Stimulated activated CD8-positive, alpha-beta memory T cell treated with anti-CD3 and anti-CD28 coated beads, Interleukin-2, amount 100 ng/mL, for 1 hour (primary cell): ENCODE measurements at places on chromosomes 6 and 20.
A peak's percentile ranks its signal among the peaks of the same experiment; 100 is the strongest.

- DNase-seq = peak; percentile 32
Observed at GRCh38 chr6:169868458-169868857, 117.0 kb downstream of the ERMARD start.

DNA sequence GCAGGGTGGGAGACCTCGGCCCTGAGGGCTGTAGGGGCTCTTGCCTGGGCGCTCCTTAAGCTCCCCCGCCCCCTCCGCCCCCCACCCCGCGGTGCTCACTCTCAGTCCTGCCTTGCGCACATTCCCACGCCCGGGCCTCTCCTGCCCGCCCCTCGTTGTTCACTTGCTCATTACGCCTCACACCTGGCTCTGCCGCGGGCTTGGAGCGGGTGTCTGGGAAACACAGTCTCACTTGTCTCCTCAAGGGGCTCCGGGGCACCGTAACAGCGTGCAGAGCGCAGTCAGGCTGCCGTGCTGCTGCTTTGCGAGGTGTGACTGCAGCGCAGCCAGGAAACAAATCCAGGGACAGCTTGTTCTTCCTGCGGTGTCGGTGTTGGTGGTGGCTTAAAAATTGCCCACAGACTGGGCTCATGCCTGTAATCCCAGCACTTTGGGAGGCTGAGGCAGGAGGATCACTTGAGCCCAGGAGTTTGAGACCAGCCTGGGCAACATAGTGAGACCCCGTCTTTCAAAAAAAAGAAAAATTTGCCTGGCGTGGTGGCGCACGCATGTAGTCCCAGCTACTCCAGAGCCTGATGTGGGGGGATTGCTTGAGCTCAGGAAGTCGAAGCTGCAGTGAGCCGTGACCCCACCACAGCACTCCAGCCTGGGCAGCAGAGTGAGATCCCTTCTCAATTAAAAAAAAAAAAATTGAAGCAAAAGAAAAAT lies 4.6 kb downstream of the NPBWR2 start:
- no peak for DNase-seq

GRCh38 chr6:57267586-57268293 lies 45.6 kb upstream of the RAB23 start:
- DNase-seq = peak; percentile 10

- no peak for DNase-seq
Observed at GRCh38 chr20:23604306-23604705, 1.4 kb downstream of the CST9 start.

DNA sequence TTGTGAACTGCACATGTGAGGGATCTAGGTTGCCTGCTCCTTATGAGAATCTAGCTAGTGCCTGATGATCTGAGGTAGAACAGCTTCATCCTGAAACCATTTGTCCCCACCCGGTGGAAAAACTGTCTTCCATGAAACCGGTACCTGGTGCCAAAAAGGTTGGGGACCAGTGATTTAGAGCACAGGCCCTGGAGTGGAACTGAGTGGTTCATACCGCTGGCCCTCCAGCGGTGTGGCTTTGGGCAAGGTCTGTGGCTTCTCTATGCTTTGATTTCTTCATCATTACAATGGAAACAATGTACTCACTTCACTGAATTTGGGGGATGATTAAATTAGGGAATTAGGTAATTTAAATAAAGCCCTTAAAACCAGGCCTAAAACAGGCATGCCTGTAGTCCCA lies 36.3 kb downstream of the CD164 start:
- DNase-seq = no peak

DNA sequence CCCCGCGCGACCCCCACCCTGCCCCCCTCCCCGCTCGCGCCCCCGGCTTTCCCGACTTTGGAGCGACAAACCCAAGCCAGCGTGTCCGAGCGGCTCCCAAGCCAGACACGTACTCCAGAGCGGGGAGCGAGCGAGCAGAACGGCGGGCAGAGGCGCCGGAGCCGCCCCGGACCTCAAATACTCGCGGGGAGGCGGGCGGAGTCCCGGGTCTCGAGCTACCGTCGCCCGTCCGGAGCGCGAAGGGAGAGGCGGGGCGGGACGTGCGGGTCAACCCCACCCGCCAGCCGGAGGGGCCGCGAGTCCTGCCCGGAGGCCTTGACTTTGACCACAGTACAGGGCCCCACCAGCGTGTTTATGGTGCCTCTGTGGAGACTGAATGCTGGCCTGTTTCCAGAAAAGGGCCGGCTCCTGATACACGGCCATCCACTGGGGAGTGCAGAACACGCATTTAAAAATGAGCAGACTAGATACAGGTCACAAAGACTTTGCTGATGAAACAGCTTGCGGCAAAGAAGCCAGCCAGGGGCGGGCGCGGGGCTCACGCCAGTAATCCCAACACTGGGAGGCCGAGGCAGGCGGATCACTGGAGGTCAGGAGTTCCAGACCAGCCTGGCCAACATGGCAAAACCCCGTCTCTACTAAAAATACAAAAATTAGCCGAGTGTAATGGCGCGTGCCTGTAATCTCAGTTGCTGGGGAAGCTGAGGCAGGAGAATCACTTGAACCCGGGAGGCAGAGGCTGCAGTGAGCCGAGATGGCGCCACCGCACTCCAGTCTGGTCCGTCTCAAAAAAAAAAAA lies at the start of gene SERPINB6:
Gene SERPINB6 (minus strand): TSS at position 148 of the 799 bp plus-strand sequence. CDS start 12,235 bp downstream, outside the sequence.
- DNase-seq = peak; percentile 29

GRCh38 chr6:136823128-136823660 lies 802 bp downstream of the PEX7 start:
- no peak for DNase-seq

GRCh38 chr6:1392813-1393640 lies 3.7 kb downstream of the FOXF2 start:
- no peak for DNase-seq

DNA sequence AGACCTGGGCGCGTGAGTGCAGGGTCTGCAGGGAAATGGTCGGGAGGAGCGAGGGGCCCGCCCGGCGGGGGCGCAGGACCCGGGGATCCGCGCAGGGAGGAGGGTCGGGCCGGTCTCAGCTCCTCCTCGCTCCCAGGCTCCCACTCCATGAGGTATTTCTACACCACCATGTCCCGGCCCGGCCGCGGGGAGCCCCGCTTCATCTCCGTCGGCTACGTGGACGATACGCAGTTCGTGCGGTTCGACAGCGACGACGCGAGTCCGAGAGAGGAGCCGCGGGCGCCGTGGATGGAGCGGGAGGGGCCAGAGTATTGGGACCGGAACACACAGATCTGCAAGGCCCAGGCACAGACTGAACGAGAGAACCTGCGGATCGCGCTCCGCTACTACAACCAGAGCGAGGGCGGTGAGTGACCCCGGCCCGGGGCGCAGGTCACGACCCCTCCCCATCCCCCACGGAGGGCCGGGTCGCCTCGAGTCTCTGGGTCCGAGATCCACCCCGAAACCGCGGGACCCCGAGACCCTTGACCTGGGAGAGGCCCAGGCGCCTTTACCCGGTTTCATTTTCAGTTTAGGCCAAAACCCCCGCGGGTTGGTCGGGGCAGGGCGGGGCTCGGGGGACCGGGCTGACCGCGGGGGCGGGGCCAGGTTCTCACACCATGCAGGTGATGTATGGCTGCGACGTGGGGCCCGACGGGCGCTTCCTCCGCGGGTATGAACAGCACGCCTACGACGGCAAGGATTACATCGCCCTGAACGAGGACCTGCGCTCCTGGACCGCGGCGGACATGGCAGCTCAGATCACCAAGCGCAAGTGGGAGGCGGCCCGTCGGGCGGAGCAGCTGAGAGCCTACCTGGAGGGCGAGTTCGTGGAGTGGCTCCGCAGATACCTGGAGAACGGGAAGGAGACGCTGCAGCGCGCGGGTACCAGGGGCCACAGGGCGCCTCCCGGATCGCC lies 54.2 kb upstream of the HLA-A start:
- peak; percentile 68 for DNase-seq

- no peak for DNase-seq
Observed at GRCh38 chr6:126767711-126768110, 350.8 kb upstream of the RSPO3 start.

- DNase-seq = no peak
Observed at GRCh38 chr6:95318137-95318536, 259.2 kb upstream of the MANEA start.

- DNase-seq = no peak
Observed at GRCh38 chr20:4999788-5000187, 1.5 kb downstream of the SLC23A2 start.

- no peak for DNase-seq
Observed at GRCh38 chr6:165663377-165663735, 315 bp upstream of the PDE10A start.

DNA sequence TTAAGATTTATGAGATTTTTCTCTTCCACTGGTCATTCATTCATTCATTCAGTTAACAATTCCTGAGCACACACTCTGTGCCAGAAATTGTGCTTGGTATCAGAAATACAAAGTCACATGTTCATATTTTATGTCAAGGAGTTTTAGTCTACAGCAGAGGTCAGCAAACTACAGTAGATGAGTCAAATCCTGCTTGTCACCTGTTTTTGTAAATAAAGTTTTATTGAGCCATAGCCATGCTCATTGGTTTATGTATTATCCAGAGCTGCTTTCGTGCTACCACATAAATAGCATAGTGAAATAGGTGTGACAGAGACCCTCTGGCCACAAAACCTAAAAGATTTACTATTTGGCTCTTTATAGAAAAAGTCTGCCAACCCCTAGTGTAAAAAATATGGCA lies 46.8 kb downstream of the THEMIS start:
- DNase-seq = no peak

DNA sequence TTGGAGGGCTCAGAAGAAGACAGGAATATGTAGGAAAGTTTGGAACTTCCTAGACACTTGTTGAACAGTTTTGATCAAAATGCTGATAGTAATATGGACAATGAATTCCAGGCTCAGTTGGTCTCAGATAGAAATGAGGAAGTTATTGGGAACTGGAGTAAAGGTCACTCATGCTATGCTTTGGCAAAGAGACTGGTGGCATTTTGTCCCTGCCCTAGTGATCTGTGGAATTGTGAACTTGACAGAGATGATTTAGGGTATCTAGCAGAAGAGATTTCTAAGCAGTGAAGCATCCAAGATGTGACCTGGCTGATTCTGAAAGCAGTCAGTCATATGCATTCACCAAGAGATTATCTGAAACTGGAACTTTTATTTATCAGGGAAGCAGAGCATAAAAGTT lies 45.1 kb downstream of the FRK start:
- no peak for DNase-seq
